ENCODE measurements at places on chromosomes 2 and 18.

GRCh38 chr2:155513248-155513647 is 814.8 kb downstream of the KCNJ3 start:
- no peak for DNase-seq

DNA sequence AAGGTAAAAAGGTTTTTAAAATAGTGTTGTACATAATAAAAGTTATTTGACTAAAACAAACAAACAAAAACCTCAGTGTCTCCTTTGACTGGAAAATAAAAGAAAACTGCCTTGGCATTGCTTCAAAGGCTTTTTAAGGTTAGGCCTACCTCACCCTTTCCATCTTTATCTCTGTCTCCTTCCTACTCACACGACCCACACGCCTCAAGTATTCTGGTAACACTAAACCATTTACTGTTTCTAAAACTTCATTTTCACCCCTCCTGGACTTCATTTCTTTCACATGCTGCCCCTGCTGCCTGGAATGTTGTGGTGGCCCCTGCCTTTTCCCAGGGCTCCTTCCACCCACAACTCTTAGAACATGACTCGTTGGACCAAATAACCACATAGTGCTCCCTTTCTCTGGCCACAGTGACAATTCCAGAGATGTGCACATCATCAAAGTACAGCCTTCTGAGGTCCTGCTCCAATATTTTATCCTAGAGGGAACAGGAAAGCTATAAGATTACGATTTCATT is 54.0 kb downstream of the ERBB4 start:
- no peak for DNase-seq

DNA sequence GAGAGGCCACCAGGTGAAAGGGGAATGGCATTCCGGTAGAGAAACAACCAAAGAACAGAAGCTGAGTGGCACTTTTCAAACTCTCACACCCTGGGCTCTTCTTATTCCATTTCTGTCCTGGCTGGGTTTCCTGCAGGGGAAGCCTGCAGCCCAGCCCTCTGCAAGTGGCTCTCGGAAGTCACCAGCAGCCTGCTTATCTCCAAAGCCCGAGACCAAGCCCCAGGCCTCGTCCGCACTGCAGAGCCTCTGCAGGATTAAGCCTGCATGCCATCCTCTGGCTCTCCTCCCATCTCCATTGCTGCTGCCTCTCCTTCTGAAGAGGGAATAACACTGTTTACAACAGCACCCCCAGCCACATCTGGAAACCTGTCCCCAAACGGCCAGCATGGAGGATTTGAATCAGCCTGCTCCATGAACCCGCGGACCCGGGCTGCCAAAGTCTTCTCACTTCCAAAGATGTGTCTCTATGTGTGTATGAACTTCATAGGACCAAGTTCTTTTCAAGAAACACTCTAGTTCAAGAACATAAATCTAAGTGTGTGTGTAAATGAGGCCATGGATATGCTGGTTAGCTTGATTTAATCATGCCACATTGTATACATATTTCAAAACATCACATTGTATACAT is 54.2 kb downstream of the DIPK1C start:
- no peak for DNase-seq

DNA sequence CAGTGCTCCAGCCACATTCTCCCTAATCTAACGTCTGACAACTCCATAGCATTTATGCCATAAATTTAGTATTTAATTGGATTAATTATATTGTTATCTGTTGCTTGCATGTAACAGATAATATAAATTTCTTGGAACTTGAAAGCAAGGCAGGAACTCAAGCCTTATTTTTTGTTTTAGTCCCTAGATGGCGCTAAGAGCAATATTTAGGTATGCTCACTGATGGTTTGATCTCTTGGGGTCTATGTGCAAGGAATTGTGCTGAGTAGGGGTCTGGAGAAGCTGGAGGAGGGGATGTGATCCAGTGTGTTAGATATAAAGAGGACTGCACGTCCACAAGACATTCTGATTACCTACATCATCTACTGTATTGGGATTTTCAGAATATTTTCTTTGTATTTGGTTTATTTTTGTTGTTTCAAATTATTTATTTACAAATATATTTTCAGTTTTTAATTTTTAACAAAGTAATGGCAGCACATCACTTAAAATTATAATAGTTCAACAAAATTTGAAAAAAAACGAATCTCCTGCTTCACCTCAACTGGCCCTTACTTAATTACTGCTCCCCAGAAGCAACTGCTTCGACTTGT is 32.8 kb downstream of the KATNAL2 start:
- no peak for DNase-seq

DNA sequence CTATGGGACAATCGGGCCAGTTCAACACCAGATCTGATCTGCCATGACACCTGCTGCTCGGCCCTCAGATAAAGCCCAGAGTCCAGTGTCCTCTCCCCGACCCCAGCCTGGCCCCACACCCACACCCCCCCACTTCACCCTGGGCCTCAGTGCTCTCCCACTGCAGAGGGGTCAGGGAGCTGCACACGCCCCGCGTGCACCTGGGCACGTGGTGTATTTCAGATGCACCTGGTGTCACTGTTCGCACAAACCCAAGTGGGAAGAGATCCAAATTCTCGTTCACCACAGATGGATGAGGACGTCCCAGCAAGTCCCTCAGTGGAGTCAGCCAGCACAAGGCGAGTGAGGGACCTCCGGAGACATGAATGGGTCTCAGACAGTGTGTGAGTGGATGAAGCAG is 161.3 kb downstream of the RTP5 start:
- no peak for DNase-seq

DNA sequence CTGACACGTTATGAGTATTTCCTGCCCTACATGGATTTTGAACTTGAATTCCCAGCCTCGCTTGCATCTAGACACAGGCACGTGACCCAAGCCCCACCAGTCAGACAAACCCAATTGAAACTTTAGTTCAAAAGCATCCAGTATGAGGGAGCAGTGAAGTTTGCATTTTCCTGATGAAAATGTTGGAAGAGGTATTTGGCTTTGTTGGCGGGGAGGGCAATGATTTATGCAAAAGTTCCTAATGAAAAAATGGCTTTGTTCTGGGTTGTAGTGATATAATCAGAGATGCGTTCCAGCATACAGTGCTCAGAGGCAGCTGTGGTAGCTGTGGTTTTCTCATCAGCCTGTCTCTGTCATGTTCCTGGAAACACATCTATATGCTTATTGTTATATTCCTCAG is 36.8 kb upstream of the CPS1 start:
- no peak for DNase-seq

DNA sequence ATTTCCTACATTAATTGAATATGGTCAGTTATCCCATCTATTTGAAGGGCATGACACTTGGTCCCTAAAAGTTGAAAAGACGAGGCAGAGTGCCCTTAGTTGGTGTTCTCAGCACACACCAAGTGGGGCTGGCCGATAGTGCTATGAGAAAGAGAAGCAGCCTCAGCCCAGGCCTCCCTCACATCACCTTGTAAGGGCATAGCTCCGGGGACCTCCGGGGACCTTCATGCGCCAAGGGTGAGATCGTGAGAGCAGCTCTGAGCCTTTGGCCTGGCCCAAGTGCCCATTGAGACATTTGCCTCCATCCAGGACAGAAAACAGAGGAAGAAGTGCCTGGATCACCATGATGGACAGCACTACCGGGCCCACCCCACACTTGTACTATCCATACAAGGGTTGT is 244.3 kb upstream of the COPS8 start:
- DNase-seq, result no peak

DNA sequence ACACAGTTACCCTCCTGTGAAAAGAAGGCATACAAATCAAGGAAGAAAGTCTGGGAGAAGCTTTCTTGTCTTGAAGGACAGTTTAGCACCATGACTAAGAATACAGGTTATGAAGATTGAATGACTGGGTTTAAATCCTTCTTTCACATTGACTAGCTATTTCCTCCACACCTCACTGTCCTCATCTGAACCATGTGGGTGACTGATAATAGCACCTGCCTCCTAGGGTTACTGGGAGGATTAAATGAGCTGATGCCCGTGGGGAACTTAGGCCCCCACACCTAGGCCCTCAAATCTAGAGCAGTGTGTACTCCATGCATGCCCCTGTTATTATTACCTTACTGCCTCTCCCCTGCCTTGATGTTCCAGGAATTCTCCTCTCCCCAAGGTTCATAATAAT is 202.9 kb downstream of the FBXO15 start:
- no peak for DNase-seq

DNA sequence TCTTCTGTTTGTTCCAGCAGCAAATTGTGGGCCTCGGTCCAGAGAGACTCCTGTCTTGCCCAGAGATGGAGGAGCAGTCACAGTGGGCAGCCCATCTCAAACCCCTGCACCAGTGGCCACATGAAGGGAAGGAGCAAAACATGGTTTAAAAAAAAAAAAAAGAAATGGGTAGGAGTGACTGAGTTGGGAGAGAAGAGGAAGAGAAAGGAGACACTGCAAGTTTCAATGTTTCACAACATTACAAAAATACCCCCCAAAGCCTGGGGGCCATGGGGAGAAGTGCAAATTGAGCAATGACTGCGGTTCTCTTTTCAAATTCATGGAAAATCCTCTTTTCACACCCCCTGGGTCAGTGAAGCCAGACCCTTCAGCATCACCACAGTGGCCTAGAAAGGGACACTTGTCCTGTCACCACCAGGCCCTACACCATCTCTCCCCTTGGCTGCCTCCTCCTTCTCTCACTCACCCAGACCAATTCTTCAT is 117.1 kb downstream of the ZFP36L2 start:
- no peak for DNase-seq

DNA sequence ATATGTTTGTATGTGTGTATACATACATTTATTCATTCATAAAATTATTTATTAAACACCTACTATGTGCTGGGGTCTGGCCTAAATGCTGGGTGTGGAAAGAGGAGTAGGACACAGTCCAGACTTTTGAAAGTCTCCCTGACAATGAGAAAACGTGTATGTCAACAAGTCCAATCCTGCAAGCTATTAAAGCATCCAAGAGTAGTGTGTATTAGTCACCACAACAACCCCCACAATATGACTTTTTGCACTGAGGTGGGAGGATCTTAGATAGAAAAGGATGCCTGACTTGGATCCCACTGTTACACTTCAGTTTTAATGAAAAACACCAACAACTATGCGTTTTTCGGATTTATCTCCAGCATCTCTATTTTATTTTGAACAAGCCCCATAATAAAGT is 446.4 kb downstream of the EPHA4 start:
- DNase-seq, result no peak

DNA sequence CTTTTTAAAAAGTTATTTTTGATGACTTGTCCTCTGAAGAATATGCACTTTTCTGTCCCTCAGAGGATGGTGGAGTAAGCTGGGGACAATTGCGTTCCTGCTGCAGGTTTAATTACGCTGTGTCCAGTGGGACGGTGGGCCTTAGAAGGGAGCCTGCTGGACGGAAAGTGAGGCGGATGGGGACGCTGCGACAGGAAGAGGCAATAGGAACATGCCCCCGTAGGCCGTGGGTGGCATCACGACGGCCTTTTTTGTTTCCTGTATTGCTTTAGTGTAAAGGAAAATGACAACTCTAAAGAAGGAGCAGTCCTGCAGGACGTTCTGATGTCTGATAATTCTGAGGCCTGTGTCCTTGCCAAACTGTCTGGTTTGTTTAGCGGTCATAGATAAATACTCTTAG is 121.6 kb downstream of the NFATC1 start:
- peak; percentile 29 for DNase-seq

DNA sequence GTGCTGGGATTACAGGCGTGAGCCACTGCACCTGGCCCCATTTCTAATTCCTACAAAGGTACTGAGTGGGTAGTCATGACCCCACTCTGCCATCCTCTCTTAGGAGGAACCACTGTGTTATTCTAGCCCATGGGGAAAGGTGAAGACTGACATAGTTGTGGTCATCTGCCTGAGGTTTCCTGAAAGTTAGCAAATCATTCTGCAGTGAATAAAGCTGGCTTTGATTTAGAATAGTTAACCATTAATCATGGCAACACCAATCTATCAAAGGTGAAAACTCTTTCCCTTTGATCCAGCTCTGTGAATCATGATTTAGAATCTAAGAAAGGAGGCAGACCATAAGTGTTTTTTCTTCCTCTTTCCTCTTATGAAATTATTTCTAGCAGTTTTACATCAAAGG is 50.8 kb downstream of the SUMO1 start:
- DNase-seq, result no peak

DNA sequence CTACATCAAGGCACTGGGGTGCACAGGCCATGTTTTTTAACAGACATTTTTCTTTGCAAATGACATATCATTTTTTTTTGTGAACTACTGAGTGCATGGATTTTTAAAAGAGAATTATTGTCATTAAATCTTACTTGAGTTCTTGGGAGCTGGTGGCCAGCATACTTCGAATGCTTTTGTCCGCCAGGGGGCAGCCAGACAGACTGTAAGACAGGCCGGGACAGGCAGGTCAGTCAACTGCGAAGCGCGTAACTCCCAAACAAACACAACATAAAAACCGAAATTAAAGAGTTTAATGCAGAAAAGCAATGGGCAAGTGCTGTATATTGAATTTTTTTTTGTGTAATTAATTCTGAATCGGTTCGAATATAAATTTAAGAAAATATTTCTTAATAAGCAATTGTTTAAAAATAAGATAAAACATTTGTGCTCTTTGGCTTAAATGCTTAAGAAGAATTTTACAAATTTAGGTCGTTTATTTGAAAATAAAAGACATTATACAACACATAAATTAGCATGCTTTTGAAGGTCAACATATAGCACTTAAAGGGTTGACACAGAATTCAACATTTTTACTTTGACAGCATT is 142.2 kb upstream of the PXDN start:
- DNase-seq, result peak; percentile 5

- no peak for DNase-seq
Observed at GRCh38 chr2:150486539-150487484, 655 bp downstream of the RND3 start.

DNA sequence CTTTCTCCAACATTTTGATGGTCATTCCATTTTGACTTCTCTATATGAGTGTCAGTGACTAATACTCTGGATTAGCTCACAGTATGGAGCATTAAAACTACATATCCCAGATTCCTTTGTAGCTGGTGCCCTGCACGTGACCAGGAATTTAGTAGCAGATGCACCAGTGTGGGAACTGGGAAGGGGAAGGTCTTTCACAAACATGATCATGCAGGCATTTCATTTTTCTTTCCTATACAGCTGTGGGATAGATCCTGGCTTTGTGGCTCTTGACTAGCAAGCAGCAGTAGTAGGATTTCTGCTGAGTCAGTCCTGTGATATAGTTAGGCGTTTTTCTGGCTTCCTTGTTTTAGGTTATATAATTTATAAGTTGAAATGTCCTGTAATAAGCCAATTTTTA is 971.0 kb upstream of the CDH2 start:
- no peak for DNase-seq

DNA sequence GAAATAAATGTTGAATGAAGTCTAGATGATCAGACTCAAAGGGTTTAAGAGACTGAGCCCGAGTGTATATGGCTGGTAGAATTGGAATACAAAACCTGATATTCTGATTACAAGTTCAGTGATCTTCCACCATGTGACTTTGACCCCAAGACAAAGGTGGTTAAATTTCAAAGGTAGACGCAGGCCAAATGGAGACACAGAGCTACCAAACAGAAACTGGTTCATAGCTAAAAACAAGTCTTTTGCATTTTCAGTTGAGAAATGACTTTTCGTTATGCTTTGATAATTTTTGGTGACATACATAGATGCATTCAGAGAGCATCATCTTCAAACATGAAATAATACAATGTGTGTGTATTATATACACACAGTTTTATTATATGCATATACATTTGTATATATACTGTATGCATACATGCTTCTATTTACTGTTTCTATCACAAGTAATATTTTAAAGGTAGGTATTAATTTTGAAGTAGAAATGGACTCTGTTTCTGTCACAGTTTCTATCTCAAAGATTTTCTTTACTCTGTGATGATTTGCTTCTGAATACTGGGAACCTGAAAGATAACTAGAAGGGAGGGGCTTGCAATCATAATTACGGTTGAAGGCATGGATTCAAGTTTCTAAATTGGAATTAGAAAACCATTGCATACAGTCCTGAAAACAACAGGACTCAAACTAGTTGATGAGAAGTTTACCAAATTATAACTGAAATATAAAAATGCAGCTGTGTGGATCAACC is 142.3 kb downstream of the ABCA12 start:
- DNase-seq, result no peak
